CD4-positive, alpha-beta memory T cell (primary cell): ENCODE measurements at places on chromosomes 4 and X.

- no peak for DNase-seq
Observed at GRCh38 chr4:69750346-69750745, 10.1 kb downstream of the SULT1B1 start.

- no peak for DNase-seq
Observed at GRCh38 chr4:121011138-121011537, 61.2 kb downstream of the NDNF start.

DNA sequence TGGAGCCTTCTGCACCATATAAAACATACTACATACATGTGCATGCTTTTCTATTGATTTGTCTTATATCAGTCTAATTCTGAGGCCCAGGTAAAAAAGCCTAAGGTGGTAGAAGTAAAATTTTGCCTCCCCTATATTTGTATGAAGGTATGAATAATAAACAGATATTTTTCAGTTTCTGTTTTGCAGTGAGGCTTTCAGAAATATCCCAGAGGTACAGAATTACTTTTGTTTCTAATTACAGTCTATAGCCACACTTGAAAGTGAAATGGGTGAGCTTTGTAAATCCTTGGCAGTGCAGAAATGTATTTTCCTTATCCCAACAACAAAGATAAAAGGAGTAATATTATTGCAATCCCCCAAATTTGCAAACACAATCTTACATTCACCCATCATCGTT, 59.5 kb downstream of the DDX60 start:
- DNase-seq, result no peak

DNA sequence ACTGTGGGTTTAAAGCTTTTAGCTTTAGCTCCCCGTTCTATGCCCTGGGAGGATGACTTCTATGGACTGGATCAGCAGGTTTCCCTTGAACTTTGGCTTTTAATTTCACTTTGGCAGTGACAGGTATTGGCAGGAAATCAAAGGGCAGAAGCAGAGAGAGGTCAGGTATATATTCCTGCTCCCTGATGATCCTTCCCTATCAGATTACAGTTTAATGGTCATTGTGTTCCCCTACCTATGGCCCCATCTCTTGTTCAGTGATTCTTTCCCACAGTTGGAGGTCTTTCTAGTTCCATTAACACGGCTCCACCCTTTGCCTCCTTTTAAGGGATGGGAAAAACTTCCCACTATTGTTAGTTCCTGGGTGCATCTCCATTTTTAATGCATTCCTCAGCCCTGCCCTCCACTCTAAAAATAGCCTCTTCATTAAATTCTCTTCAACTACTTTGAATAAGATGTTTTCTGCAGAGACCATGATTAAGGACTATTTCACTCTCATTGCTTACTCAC, 107.8 kb upstream of the TMEM47 start:
- no peak for DNase-seq

- DNase-seq, result no peak
Observed at GRCh38 chrX:23749129-23749528, 6.1 kb upstream of the ACOT9 start.

DNA sequence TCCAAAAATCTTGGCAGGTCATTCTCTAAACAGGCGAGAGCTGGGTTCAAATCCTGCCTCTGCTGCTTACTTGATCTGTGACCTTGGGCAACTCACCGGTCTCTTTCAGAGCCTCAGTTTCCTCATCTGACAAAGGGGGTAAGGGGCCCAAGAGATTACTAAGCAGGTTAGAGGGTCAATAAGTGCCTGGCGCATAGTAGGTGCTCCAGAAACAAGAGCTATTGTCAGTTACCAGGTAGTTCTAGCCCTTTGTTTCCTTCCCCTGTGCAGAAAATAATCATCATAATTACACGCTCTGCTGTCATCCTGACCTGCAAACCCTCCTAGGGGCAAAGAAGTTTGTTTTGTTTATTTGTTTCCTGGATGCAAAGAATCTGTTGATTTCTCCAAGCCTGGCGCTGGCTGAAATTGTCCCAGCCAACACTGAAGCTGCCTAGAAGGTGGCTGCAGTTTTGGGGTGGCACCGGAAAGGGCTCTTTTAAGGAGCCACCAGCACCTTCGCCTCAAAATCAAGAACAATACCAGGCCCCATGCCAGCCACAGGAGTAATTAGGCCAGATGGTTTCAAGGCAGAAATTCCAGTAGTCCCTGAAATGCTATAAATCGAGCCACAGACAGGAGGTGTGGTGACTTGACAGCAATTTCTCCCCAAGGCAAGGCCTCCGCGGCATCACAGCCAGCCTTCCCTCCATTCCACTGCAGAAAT, 10.2 kb upstream of the KIAA0232 start:
- DNase-seq, result no peak

DNA sequence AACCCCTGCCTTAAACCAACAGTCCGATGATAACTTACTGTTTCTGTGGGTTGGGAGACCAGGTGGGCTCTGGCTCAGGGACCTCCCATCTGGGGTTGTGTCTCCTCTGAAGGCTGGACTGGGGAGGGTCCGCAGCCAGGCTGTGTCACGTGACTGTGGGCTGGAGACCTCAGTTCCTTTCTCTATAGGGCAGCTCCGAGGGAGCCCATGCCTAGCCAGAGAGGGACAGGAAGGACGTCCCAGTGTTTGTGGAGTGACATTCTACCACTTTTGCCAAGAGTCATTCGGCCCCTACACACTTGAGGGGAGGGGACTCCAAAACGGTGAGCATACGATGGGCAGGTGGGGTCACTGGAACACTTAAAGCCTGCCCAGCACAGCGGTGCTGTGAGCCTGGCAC, 4.5 kb downstream of the PCGF3 start:
- DNase-seq, result no peak

- no peak for DNase-seq
Observed at GRCh38 chr4:74663631-74664030, 130.7 kb downstream of the BTC start.

DNA sequence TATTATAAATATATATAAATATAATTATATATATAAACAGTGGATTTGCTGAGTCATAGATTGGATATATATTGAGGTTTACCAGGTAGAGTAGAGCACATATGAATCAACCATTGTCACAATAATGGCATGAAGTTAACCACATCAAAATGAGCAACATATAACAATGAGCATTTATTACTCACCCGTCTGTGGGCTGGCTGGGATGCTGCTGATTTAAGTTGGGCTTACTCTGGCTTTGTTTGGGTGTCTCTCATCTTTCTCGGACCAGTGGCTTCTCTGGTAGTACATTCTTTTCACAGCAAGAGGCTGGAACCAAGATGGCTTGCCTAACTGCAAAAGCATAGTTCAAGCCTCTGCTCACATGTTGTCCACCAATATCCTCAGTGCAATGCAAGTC, 111.7 kb upstream of the TAPT1 start:
- DNase-seq, result no peak

DNA sequence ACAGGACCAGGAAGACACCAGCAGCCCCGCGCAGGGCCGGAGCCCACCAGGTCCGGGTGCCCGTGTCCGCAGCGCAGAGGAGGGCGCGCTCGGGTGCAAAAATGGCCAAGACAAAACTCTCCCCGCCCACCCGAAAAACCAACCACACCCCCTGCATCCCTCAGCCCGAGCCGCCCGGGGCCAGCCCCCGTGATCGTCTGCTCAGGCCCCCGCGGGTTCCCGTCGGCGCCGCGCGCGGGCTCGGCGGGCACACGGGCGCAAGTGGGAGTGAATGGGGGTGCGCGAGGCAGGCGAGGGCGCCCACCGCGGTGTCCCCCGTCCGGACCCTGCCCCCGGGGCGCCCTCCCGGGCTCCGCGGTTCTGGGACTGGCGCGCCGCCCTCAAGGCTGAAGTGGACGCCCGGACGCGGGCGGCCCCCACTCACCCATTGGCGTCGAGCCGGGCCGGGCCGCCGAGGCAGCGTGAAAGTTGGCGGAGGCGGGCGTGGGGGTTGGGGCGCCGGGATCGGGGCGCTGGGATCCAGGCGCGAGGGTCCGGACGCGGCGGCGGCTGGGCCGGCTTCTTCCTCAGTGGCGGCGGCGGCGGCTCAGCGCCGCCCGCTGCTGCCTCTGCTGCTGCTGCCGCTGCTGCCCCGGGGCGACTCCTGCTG, 393 bp downstream of the SH3KBP1 start:
- DNase-seq, result no peak

GRCh38 chrX:153886915-153887314, 942 bp upstream of the L1CAM start:
- DNase-seq, result no peak

- DNase-seq, result no peak
Observed at GRCh38 chr4:118273642-118274041, 79.2 kb downstream of the PRSS12 start.

DNA sequence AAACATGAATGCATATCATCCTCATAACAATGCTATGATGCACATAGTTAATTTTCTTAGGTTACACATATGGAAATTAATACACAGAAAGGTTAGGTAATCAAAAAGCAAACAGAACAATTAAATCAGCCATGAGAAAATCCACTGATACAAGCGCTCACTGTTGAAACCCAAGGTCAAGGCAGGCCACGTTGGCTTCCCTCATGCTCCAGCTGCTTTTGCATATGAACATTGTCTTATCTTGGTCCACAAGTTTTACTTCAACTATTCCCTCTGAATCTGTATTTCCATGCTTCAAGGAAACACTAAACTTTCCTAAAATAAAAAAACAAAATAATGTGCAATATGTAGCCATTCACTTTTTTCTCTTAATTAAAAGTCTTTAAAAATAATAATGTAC, 34.5 kb upstream of the PLA2G12A start:
- DNase-seq, result no peak

DNA sequence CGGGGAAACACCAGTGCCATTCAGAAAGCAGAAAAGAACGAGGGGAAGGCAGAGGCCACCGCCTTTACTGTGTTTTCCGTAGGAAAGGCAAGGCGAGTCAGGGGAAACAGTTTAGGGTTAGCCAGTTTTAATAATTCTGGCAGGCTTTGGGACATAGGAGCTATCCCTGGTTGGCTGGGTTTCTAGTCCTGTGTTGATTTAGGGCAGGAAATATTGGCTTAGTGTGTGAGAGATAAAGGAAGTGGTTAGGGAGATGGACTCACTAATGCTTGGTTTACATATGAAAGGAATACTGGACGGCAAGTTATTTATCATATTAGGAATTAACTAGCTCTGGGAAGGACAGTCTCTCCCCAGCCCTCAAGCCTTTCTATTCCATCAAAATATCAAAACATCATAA, 53.1 kb downstream of the SYNPO2 start:
- DNase-seq, result no peak

- no peak for DNase-seq
Observed at GRCh38 chr4:74293558-74293957, 14.7 kb upstream of the EPGN start.

- DNase-seq, result no peak
Observed at GRCh38 chrX:28639451-28639850, 52.2 kb downstream of the IL1RAPL1 start.

- DNase-seq, result no peak
Observed at GRCh38 chr4:158313566-158313965, 103.3 kb downstream of the TMEM144 start.
